AG08396 (cell line): ENCODE measurements at places on chromosomes 7 and 10.

GRCh38 chr7:5646846-5647245 is 134.6 kb downstream of the RNF216 start:
- DNase-seq: no peak

- DNase-seq: no peak
Observed at GRCh38 chr10:34520084-34520483, 295.0 kb downstream of the PARD3 start.

DNA sequence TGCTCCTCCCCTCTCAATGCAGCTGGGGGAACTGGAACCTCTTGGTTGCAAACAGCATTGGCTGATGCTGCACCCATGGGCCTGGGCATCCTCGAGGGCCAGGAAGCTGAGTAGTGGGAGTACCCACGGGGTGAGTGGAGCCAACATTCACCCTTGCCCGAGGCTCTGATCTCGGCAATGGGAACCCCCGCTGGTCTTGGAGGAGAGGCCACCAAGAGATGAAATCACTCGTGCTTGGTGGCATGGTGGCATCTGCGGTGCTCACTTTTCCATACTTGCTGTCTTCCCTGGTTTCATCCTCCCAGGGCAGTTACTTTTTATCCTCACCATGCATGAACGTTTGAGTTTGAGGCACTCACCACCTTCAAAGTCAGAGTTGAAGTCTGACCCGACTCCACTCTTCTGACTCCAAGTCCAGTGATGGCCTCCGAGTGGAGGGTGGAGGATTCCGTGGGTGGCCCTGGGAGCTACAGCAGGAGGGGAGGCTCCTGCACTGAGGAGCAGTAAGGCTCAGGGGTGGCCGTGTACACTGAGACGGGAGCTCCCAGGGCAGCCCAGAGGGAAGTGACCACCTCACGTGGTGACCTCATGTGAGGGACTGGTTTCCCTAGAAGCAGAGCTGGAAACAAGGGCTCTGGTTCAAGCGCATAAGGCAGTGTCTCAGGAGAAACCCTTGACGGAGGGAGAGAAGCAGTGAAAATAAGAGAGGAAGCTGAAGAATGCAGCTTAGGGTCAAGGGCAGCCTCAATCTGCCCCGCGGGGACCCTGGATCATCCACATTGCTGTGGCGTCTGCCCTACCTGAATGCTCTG is 349.1 kb downstream of the TCERG1L start:
- no peak for DNase-seq

GRCh38 chr10:17536221-17536620 is 81.0 kb downstream of the HACD1 start:
- no peak for DNase-seq

DNA sequence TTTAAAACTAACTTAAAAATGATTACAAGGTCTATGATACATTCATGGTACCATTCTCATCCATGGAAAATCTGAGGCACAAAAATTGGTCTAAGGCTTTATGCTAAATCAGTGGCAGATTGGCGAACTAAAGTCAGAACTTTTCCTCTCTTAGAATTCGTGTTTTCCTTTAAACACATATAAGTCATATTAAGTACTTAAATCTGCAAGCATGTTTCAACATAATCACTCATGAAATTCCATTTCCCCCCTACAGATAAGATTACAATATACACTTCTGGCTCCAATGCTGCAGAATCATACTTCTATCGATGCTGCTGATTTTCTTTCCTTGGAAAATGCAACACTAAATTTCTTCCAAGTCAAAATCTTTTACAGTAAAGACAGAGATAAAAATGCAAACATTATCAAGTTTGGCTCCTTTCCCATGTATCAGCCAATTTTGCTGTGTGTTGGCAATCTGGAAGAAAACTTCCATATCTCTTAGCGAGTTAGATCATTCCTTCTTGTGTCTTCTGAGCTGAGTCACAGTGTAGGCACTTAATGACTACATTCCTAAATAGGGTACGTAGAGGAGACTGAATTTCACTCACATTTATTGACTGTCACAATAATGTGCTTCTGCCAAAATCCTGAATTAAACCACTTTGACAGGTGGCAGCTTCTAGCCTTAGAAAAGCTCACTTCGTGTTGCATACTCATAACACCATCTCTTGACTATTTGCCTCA is 76.4 kb upstream of the LRRC17 start:
- DNase-seq: peak; percentile 34
